Camera-type eye (tissue), 1 donor: ENCODE measurements at places on chromosomes 4 and X. TPM values are rescaled to one million over a fixed set of nuclear protein-coding genes. Genes with fewer than 3 reads are reported as not detected.

Gene TLR10
- 0.71 TPM for total RNA-seq

Gene DNAAF6
- total RNA-seq, result not detected

Gene SPP1
- total RNA-seq, result 189 TPM

Gene GABRQ
- 1.6 TPM for total RNA-seq

Gene MTMR1
- total RNA-seq, result 40.7 TPM

Gene RRAGB
- 34.3 TPM for total RNA-seq

Gene GAR1
- 13.9 TPM for total RNA-seq

Gene IL21
- not detected for total RNA-seq

Gene PIR
- total RNA-seq, result 4.3 TPM
